ENCODE measurements at places on chromosomes 13 and 19.

GRCh38 chr13:78398743-78399410 is 204.5 kb downstream of the POU4F1 start:
- no peak for DNase-seq

- DNase-seq, result no peak
Observed at GRCh38 chr19:15399635-15400034, 19.2 kb downstream of the AKAP8L start.

- no peak for DNase-seq
Observed at GRCh38 chr19:47479701-47480503, 4.1 kb downstream of the KPTN start.

- no peak for DNase-seq
Observed at GRCh38 chr13:112704308-112705145, 14.7 kb downstream of the ATP11A start.

GRCh38 chr13:95704510-95704909 is 27.6 kb downstream of the DNAJC3 start:
- DNase-seq, result no peak

DNA sequence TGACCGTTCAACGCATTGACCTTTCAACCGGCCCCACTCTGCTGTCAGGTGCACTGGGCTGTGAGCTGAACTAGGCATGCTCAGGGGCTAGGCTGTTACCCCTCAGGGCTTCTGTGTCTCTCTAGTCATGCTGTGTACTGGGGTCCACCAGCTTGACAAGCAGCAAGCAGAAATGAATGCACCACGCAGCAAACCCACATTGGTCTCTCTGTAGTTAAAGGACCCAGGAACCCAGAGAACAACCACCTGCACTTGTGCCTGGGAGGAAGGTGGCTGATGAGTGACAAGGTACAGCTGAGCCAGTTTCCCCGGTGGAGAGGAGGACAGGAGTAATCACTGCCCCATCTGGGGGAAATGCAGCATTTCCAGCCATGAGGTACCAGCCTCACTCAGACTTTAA is 159.9 kb downstream of the USP12 start:
- no peak for DNase-seq
